ENCODE measurements at places on chromosomes 11 and 22.
A peak's percentile ranks its signal among the peaks of the same experiment; 100 is the strongest.

DNA sequence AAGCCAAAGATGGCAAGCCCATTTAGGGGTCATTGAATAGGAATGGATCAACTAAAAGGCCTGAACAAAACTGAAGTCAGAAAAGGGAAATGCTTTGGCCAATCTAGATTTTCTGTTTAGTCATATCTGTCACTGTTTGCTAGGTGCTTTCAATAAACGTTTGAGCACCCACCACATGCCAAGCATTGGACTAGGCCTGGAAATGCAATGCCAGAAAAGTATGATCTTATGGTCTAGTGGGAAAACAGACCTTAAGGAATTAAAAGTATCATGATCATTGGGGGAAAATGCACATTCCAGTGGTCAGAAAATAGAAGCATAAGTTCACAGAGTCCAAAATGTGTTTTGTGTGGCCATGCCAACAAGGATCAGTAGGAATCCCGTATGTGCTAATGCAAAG is 76.8 kb upstream of the BIRC3 start:
- DNase-seq, result peak; percentile 24

DNA sequence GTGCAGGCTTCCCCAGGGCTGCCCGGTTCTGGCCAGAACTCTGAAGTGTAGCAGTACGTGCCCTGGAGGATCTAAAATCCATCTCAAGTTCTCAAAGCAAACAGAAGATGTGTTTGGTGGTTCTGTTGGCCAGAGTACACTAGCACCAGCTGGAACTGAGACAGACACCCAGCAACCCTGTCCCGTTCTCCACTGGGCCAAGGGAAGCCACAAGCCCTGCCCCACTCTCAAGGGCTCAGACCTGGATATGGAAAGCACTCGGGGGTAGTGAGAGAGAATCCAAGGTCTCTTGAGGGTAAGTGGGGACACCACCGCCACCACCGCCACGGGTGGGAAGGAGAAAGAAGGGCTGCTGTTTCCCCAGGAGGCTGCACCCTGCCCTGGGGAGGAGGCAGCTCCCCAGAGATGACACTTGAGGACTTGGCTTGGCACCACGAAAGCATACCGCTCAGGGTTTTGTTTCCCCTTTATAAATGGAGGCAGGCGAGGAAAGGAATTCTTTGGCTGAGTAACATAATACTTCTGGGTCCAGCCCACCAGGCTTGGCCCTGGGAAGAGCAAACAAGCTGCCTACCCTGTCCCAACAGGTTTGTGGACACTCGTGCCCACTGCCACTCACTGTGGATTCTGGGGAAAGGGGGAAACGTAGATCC is 56.1 kb upstream of the POU2AF1 start:
- no peak for DNase-seq

- DNase-seq, result no peak
These were observed 33.3 kb upstream of the OLFML1 start for GRCh38 chr11:7451952-7452494.

- DNase-seq, result no peak
These were observed 10.0 kb downstream of the SLCO2B1 start for GRCh38 chr11:75160880-75161279.

DNA sequence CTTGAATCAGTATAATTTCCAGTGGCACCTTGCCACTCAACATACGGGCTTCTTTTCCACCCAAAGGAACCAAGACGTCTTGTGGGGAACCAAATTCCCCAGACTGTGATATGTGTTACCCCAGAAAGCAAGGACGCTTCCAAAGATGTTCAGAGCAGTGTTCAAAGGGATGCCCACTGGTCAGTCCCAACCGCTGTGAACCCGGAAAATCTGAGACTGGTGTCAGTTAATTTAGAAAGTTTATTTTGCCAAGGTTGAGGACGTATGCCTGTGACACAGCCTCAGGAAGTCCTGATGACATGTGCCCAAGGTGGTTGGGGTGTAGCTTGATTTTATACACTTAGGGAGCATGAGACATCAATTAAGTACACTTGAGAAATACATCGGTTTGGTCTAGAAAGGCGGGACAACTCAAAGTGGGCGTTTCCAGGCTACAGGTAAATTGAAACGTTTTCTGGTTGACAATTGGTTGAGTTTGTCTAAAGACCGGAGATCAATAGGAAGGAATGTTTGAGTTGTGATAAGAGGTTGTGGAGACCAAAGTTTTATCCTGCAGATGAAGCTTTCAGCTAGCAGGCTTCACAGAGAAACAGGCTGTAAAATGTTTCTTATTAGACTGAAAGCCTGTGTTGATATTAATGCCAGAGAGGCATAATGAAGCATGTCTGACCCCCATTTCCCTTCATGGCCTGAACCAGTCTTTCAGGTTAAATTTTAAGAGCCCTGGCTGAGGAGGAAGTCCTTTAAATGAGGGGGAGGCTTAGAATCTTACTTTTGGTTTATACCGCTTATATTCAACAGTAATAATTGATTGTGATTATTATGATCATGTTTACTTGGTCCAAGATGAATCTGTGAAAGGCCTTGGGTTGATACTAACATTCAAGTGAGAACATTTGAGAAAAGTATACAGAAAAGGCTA is 6.8 kb downstream of the APOL3 start:
- no peak for DNase-seq

DNA sequence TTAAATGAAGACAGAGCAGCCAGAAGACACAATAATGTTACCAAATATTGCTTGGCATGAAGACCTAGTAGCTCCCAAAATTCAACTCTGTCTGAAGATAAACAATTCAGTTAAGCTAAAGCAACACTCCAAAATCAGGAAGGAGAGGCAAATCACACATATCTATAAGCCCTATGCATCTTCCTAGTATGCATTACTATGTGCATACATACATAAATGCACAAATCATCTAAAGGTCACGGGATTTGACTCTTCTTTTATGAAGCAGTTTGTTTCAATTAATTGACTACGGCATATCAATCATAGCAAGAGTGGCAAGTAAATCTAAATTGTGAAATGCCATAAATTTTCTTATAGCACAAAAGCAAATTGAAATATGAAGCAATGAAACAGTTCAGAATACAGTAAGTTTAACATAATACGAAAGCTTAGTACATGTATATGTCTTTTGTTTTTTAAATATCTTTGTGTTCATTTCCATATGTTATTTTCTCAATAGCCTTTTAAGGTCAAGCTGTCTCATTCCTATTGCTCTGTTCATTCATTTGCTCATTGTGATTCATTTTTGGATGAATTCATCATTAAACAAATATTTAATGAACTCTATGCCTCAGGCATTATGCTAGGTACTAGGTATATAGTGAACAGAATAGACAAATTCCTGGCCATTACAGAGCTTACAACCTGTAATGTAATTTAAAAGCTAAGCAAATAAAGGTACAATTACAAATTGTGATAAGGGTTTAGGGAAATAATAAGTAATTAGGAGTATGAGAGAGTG is 540.5 kb downstream of the DLG2 start:
- no peak for DNase-seq

- no peak for DNase-seq
These were observed 49.7 kb upstream of the CECR2 start for GRCh38 chr22:17319546-17319945.

DNA sequence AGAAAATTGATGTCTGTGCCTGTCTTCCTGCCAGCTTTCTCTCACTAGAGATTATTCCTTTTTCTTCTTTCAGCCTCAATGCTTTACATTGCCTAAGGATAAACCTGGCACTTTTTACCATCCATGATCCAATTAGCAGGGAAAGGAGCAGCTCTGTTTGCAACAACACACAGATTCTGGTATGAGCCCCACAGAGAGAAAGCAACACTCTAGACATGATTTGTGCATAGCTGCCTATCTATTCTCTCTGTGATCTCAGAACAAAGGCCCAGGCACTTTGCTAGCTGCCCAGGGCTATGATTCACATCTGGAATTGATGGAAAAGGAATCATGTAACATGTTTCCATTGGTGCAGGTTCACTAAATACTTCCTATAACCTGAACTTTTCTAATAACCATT is 685.0 kb downstream of the ETS1 start:
- DNase-seq, result no peak

DNA sequence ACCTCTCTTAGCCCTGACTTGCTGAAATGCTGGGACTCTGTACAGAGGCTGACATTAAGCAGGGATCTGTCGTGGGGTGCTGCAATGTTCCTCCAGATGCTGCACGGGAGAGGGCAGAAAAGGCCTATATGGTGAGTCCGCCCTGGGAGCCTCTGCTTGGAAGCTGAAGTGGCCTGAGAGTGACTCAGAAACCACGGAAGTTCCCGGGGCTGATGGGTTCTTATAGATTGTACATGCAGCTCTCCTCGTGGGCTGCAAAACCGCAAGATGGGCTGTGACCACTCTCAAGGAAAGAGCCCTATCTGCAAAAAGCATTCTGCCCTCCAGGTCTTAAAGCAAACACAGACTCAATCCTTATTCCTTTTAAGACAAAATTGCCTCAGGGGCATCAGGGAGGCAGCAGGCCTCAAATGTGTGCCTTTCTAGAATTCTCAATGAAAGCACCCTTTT is 5.8 kb upstream of the SLC43A3 start:
- DNase-seq, result peak; percentile 40

Measured in GM12865 (cell line).